ENCODE measurements at places on chromosomes 16 and 17.

- DNase-seq = no peak
These were observed 3.5 kb downstream of the KRT38 start for GRCh38 chr17:41437254-41437653.

DNA sequence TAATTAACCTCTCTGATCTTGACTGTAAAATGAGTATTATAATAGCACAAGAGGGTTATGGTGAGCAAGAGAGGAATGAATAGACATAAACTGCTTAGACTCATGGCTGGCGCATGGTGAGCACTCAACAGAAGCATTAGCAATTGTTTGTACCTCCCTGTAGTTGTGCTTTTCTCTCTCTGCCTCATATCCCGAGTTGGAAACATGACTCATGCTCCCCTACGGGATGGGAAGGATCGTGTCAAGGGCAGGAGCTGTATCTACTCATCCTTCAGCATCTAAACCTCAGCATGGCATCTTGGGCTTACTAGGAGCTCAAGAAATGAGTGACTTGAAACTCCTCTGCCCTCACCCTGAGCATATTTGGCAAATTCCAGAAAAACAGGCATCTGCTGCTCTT is 299.6 kb downstream of the MAP2K4 start:
- no peak for DNase-seq

DNA sequence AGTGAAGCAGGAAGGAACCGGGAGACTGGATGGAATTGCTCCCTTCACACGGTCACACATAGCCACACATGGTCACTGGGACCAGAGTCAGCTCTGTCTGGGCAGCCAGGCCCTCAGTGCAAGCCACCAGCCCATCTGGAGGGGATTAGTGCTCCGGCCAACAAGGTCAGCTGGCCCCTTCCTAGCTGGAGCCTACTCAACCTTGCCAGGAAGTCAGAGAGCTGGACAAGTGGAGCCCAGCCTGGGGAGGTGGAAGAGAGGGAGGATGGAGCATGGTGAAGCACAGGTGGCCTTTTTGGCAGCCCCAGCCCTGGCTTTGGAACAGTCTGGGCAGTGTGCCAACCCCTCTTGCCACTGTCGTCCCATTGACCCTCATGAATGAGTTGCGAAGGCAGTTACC is 3.7 kb upstream of the CACNA1G start:
- no peak for DNase-seq

DNA sequence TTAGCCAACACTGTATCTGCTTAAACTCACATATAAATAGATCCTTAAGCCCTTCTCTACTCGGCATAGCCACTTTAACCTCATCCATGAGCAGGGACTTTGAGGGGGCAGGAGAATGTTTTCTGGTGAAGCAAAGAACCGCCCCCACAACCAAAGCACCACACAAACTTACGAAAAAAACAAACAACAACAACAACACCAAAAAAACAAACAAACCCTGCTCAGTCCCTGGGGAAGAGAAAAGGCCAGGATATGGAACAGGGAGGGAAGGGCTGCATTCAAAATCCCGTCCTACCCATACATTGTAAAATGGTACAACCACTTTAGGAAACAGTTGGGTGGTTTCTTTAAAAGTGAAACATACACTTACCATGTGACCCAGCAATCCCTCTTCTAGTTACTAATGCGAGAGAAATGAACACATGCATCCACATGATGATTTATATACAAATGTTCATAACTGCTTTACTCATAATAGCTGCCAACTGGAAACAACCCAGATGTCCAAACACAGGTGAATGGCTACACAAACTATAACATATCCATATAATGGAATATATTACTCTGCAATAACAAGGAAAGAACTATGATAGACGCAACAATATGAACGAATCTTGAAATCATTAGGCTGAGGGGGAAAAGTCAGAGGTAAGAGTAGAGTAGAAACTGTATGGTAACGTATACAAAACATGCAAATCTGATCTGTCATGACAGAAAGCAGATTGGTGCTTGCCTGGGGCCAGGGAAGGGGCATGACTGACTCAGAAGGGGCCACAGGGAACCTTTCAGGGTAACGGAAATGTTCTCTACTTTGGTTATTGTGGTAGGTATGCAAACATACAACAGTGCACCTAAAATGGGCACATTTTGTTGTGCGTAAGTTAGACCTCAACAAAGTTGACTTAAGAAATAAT is 37.7 kb upstream of the TOB1 start:
- no peak for DNase-seq

DNA sequence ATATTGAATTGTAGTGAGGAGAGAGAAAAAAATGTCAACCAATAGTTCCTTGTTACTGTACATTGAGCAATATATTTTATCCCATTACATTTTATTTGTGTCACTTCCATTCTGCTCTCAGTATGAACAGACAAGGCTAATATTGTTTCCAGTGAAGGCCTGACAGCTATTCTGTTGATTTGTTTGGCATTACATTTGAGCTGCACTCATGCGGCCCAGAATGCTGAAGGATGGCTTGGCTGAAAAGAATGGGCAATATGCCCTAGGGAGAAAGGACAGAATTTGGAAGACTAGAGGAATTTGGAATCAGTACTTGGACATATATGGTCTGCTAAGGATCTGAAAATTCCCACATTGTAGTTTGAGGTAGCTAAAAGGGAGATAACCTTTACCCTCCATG is 1294.4 kb downstream of the CDH8 start:
- DNase-seq = no peak

- DNase-seq = no peak
These were observed 11.4 kb upstream of the OGFOD3 start for GRCh38 chr17:82429824-82430223.

GRCh38 chr16:68166264-68166663 is 69.7 kb downstream of the ESRP2 start:
- DNase-seq = no peak

- DNase-seq = no peak
These were observed 14.0 kb upstream of the COTL1 start for GRCh38 chr16:84631886-84632285.

GRCh38 chr17:43367737-43368242 is 31.0 kb upstream of the ARL4D start:
- DNase-seq = peak; percentile 92

- DNase-seq = no peak
These were observed 6.9 kb downstream of the IFT20 start for GRCh38 chr17:28328325-28328724.

GRCh38 chr16:58269526-58269925 is 25.3 kb downstream of the PRSS54 start:
- DNase-seq = no peak

DNA sequence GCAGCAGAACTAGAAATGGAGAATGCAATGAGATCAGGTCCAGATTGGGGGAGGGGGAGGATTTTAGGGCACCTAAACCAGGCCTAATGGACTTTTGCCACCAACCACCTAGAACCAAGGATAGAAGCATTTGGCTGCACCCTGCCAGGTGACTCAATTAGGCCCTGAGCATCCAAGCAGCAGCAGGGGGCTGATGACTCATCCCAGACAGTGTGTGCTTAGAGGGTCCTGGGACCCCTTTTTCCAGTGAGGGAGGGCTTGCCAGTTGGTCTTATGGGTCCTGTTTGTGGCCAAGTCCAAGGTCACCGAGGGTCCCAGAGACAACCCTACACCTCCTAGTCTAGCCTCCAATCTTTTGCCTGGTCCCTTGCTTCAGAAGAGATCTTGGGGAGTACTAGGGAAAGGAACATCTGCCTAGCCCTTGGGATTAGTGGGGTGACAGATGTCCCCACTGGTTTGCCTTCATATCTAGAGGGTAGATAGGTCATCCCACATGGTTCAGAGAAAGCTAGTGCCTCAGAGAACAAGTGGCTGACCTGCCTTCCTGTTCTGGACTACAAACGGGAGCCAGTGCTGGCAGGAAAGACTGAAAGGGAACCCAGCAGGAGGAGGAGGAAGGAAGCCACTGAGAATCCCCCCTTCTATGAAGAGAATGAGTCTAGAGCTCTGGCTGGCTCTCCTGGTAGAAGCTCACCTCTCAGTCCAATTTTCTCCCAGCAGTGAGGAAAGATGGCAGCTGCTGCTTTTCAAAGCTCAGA is 1.6 kb upstream of the TBKBP1 start:
- DNase-seq = no peak

DNA sequence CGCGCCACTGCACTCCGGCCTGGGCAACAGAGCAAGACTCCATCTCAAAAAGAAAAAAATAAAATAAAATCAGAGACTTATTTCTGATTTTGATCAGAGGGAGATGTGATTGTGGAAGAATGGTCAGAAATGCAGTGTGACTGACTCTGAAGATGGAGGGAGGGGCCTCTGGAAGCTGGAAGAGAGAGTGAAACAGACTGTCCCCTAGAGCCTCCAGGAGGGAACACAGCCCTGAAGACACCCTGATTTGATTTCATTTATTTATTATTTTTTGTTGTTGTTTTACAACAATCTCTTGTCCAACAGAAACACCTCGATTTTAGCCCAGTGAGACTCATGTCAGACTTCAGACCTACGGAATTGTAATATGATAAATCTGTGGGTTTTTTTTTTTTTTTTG is 26.1 kb downstream of the BCL7C start:
- DNase-seq = no peak

DNA sequence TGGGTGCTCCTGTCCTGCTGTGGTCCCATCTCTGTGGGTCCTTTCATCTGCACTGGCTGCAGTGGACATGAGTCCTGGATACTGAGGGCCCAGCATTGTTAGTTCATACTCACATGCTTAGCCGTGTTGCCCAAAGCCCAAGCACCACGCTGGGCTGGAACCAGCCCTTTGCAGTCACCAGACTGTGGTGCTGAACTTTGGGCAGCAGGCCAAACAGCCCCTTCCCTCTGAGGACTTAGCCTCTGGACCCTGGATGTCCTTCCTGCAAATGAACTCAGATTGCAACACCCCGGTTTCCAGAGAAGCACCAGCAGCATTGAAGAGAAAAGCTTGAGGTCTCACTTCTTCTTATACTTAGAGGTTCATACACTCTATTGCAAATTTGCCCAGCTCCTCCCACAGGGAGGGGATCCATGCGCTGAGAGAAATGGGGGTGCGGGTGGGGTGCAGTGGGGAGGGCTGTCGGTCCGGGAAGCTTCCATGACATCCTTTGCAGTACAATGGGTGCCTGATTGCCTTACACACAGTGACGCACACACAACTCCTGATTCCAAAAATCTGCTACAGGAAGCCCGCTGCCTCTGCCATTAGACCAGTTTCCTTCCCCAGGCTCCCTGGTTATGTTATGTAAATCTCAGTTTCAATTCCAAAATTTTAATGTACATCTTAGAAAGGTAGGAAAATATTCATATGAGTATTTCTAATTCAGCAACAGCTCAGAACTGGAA is 65.8 kb downstream of the RGS9 start:
- no peak for DNase-seq

DNA sequence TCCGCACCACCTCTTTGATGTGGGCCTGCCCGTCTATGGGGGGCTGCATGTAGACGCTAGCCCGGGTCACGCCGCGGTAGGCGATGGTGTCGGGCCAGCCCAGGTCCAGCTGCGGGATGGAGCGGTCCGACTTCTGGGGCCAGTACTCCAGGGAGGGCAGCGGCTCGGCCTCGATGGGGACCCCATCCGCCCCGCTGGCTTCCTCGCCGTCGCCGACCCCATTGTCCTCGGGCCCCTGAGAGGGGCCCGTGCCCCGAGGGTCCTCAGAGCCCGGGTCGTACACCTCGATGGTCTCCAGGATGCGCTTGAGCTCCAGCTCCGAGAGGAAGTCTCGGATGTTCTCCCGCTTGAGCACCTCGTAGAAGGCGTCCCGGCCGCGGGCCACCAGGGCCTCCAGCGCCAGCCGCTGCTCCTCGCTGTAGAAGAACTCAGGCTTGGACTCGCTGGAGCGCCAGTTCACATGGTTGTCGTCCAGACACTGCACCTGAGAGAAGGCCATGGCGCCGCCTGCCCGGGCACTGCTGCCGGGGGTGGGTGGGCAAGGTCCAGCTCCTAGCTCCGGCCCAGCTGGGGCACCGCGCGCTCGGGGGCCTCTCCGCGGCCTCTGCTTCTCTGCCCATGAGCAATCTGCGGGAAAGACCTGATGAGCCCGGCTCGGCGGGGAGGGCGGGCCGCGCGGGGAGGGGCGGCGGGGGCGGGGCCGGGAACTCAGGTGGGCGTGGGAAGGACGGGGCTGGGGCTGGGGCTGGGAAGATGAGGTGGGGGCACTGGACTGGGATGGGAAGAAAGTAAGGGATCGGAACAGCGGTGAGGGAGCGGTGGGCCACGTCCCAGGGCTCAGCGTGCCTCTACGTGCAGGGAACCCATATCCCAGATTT is 782 bp downstream of the FAM83G start:
- no peak for DNase-seq

- peak; percentile 82 for DNase-seq
These were observed 1.5 kb upstream of the ARHGDIG start for GRCh38 chr16:278863-279366.

GRCh38 chr17:59762049-59762823 is 54.8 kb downstream of the VMP1 start:
- DNase-seq = no peak

GRCh38 chr17:17313350-17313991 is 10.3 kb downstream of the NT5M start:
- peak; percentile 28 for DNase-seq

- DNase-seq = no peak
These were observed 911.1 kb upstream of the EEF2KMT start for GRCh38 chr16:6008670-6009069.

GRCh38 chr16:85566561-85567100 is 46.5 kb upstream of the GSE1 start:
- DNase-seq = no peak

DNA sequence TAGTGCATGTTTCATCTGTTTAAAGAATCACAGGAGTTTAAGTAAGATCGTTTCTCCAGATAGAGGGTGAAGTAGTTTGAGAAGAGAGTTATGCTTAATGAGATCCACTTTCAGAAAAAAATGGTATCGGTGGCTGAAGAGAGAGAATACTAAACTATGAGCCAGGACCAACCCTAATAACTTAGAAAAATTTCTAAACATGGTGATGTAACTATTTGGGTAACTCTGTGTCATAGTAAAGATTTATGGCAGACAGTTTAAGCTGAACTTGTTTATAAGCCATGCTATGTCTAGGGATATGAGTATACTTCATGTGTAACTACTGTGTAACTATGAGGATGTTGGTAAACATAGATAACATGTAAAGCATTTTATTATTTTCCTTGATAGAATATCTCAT is 489.5 kb downstream of the KCNJ2 start:
- no peak for DNase-seq

GRCh38 chr17:6675201-6675825 is 23.8 kb downstream of the C17orf100 start:
- no peak for DNase-seq

DNA sequence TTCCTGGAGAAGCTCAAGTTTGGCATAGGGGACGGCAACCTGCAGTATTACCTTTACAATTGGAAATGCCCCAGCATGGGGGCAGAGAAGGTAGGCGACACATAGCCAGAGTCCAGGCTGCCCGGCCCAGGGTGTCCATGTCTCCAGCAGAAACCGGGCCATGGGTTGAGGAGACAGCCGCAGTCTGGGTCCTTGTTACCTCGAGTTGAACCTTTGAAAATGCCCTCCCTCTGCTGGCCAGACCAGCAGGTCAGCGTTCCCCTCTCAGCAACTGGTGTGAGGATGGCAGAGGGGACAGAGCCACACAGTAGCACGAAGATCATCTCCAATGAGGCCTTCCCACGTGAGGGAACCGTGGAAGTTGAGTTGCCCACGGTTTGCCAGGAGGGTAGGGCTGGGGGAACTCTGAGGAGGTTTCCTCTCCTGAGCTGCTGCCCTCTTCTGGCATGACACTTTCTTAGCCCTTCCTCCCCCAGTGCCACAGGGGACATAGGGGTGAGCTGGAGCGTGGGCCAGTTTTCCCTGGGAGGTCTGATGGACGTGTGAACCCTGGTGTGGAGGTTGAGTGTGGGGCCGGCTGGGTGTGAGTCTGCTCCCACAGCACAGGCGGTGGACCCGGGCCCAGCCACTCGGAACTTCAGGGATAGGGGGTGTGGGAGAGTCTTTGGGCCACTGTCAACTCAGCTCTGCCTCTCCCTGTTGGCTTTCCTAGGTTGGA is 27.2 kb downstream of the PLCD3 start:
- DNase-seq = no peak
